IPS-NIHi11 (cell line): ENCODE measurements at places on chromosomes 7 and 10.

GRCh38 chr10:51010977-51011376 lies 63.3 kb upstream of the PRKG1 start:
- peak; percentile 62 for DNase-seq

- no peak for DNase-seq
Measured at GRCh38 chr7:44212581-44213184, 11.9 kb downstream of the YKT6 start.

DNA sequence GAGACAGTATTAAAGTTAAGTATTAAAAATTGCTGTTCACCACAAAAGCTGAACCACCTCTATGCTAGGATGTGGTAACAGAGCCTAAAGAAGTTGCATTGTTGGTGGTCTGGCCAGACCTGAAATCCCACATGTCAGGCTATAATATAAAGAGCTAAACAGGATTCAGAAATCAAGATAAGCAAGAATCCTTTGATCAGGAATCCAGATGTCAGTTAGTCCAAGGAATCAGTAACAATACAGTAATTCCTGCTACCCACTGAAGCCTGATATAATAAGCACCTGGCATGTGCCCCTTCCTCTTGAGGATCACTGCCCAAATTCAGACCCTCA lies 48.9 kb downstream of the ZNF277 start:
- DNase-seq: no peak

DNA sequence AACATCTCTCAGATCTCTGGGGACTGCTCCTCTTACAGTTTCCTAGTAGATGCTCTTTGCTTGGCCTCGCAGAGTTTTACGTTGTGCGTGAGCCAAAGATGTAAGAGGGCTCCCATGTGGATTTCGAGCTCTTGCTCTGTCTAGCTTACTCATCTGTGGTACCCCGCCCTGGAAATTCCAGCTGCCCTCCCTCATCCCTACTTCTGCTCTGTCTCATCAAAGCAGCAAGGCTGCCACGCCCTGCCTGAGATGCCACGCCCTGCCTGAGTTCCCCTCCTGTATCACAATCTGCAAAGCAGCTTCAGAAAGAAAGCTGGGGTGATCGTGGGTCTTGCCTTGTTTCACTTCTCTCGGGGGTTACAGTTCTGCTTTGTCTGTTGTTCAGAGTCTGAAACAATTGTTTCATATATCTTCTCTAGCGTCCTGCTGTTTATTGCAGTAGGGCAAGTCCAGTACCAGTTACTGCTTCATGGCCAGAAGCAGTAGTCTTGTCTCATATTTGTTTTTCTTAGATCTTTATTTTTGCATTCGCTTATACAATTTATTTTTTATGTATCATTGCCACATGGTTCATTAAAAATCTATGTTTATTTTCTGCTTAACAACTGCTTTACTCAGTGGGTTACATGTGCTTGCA lies 36.1 kb upstream of the CCNY start:
- no peak for DNase-seq

DNA sequence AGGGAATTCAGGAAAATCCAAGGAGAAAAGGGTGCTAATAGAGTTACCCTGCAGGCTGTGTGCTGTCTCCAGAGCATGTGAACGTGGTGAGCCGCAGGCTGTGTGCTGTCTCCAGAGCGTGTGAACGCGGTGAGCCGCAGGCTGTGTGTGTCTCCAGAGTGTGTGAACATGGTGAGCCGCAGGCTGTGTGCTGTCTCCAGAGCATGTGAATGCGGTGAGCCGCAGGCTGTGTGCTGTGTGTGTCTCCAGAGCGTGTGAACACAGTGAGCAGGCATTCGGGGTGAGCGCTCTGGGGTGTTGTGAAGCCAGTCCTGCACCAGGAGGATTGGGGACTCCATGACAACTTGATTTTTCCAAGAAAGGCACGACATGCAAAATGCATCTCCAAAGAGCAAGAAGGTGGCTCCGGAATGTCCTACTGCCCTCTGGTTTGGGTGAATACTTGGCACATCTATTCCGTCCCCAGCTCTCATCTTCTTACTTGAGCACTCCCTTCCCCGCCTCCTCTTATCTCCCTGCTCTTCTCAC lies 407.9 kb upstream of the SHH start:
- no peak for DNase-seq

- DNase-seq: no peak
Measured at GRCh38 chr7:45968856-45969541, 47.9 kb upstream of the IGFBP3 start.
